Activated CD8-positive, alpha-beta T cell treated with anti-CD3 and anti-CD28 coated beads, Interleukin-2, amount 10 ng/mL, durations not matched to agents 7 days and 5 days (primary cell): ENCODE measurements at places on chromosomes 11 and 22. TPM values are rescaled to one million over a fixed set of nuclear protein-coding genes. Genes with fewer than 3 reads are reported as not detected.
A peak's percentile ranks its signal among the peaks of the same experiment; 100 is the strongest.

DNA sequence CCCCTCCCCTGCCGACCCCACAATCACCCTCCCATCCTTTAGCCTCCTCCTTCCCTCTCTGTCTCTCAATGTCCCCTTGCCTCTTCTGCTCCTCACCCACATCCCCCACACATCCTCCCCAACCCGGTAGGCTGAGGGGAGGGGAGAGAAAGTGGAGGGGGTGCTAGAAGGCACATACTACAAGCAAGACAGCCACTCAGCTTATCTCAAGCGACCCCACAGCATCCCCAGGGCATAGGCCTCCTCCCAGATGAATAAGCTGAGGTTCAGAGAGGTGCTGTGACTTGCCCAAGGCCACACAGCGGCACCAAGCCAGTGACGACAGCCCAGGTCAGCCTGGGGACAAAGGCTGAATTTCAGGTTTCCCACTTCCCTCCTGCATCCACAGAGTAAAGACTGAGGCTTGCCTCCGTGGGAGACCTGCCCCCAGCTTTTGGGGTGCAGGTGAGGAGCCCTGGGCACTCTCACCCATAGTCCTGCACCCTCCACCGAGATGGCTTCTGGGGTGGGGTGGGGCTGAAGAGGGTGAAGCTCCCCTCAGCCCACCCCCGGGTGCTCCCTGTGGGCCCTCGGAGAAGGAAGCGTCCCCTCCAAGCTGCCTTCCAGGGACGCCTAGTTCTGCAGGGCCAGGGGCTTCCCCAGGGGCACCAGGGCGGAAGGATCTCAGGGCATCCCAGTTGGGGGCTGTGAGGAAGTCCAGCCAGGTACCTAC, 511 bp downstream of the RAC2 start:
- peak overlapping the region; percentile 99 for H3K4me3 ChIP-seq
- peaks cover 52% of the 10 kb centered on the region for H3K4me1 ChIP-seq
- peaks cover 55% of the 10 kb centered on the region for H3K36me3 ChIP-seq
- no peaks in the 10 kb centered on the region for H3K27me3 ChIP-seq
- peak overlapping the region; percentile 99 for H3K27ac ChIP-seq
- peak; percentile 56 for DNase-seq

GRCh38 chr22:21865041-21865440, 2.4 kb downstream of the MAPK1 start:
- no peak for DNase-seq
- peaks cover 60% of the 10 kb centered on the region for H3K4me1 ChIP-seq
- H3K4me3 ChIP-seq: peak overlapping the region; percentile 49
- peaks cover 33% of the 10 kb centered on the region for H3K36me3 ChIP-seq
- no peak overlapping the region for H3K27ac ChIP-seq

GRCh38 chr22:23790819-23791737, 4.3 kb downstream of the SMARCB1 start:
- H3K27me3 ChIP-seq: no peaks in the 10 kb centered on the region
- no peak overlapping the region for H3K27ac ChIP-seq
- peaks cover 48% of the 10 kb centered on the region for H3K4me1 ChIP-seq
- no peak overlapping the region for H3K4me3 ChIP-seq

DNA sequence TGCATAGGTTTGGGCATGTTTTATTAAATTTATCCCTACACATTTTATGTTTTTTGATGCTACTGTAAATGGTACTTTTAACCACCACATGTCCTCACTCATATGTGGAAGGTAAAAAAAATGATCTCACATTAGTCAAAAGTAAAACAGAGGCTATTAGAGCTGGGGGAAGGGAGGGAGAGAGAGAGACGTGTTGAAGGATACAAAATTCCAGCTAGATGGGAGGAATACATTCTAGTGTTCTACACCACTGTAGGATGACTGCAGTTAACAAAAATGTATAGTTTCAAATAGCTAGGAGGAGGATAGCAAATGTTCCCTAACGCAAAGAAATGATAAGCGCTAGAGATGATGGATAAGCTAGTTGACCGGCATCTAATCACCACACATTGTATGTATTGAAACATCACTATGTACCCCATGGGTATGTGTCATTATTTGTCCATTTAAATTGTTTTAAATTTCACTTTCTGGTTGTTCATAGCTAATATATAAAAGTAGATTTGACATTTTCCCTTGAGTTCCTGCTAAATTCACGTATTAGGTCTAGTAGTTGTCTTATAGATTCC, 9.9 kb upstream of the GNB1L start:
- H3K4me1 ChIP-seq: no peaks in the 10 kb centered on the region
- no peaks in the 10 kb centered on the region for H3K36me3 ChIP-seq
- H3K4me3 ChIP-seq: no peak overlapping the region
- DNase-seq: no peak
- H3K27me3 ChIP-seq: no peaks in the 10 kb centered on the region

DNA sequence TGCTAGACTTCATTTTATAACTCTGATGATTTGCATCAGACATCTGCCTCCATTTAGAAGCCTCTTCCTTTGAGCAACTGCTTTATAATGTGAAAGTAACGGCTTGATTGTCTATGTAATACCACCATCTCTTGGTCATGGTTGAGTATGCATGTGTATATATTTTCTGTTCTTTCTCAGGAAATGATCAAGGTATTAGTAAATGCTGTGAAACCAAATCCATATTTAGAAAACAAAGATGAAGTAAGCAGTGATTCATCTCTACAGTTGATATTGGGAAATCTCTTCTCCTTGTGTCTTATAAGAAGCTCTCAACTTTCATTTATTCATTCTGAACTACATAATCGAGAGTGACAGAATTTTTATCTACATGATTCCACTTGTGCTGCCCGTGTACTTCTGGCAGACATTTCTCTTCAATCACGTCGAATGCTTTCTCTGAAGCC, 104.6 kb upstream of the ANO3 start:
- no peaks in the 10 kb centered on the region for H3K27me3 ChIP-seq
- H3K4me1 ChIP-seq: no peaks in the 10 kb centered on the region
- no peaks in the 10 kb centered on the region for H3K36me3 ChIP-seq
- no peak overlapping the region for H3K4me3 ChIP-seq

DNA sequence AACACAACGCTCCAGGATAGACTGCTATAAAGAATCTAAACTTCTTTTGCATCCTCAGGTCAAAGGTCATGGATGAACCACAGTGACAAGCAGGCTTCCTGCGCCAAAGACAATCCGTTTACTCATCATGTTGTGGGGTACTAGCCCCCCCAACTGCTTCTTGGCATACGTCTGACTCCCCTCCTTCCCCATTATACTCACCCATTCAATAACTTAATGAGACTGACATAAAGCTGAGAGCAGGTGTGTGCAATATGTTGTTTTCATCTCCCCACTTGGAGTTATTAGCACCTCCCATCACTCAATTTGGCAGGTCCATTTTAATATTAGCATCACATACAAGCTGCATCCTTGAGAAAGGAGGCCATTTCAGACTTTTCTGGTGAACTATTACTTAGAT, 157.1 kb downstream of the CADM1 start:
- H3K4me3 ChIP-seq: no peak overlapping the region
- no peaks in the 10 kb centered on the region for H3K36me3 ChIP-seq
- no peaks in the 10 kb centered on the region for H3K4me1 ChIP-seq
- no peak overlapping the region for H3K27ac ChIP-seq
- no peak for DNase-seq

DNA sequence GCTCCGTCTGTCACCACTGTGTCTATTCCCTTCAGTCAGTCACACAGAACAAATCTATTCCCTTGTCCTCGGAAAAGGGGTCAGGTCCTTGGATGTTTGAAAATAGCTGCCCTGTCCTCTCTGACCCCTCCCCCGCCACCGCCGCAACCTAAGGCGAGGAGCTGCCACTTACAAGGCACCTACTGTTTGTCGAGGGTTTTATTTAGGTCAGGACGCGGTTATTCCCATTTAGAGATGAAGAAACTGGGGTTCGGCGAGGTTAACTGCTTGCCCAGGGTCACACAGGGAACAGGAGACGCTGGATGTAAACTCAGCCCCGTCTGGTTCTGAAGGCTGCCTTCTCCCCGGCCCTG, 1468.1 kb downstream of the BRD1 start:
- H3K36me3 ChIP-seq: no peaks in the 10 kb centered on the region
- no peaks in the 10 kb centered on the region for H3K4me1 ChIP-seq
- no peaks in the 10 kb centered on the region for H3K27me3 ChIP-seq
- no peak overlapping the region for H3K27ac ChIP-seq
- H3K4me3 ChIP-seq: no peak overlapping the region

- H3K27me3 ChIP-seq: peaks cover 2% of the 10 kb centered on the region
- peaks cover 3% of the 10 kb centered on the region for H3K36me3 ChIP-seq
- no peak overlapping the region for H3K4me3 ChIP-seq
- DNase-seq: no peak
These were observed 5.6 kb upstream of the USP28 start for GRCh38 chr11:113880971-113881370.

- no peak for DNase-seq
- peaks cover 8% of the 10 kb centered on the region for H3K4me1 ChIP-seq
These were observed 83.8 kb upstream of the BID start for GRCh38 chr22:17858033-17858432.

DNA sequence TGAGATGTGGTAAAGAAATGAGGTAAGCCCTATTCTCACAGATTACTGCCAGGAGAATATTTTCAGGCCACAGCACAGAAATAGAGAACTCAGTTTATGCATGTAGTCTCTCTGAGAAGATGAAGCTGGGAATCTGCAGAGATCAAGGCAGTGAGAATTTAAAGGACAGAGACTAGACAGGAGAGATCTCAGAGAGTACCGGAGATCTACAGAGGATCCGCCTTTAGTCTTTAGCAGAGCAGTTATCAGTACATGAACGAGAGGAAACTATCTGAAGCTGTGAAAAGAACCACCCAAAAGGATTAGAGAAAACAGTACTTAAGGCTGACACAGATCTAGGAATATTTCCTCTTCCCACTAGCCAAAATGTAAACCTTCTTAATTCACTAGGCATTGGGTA, 101.5 kb downstream of the DLG2 start:
- H3K36me3 ChIP-seq: no peaks in the 10 kb centered on the region
- no peak overlapping the region for H3K27ac ChIP-seq
- H3K27me3 ChIP-seq: no peaks in the 10 kb centered on the region
- DNase-seq: no peak
- H3K4me1 ChIP-seq: no peaks in the 10 kb centered on the region

GRCh38 chr11:27120211-27120610, 79.6 kb downstream of the BBOX1 start:
- no peak overlapping the region for H3K27ac ChIP-seq
- H3K36me3 ChIP-seq: no peaks in the 10 kb centered on the region
- no peak for DNase-seq
- no peak overlapping the region for H3K4me3 ChIP-seq
- no peaks in the 10 kb centered on the region for H3K4me1 ChIP-seq
- no peaks in the 10 kb centered on the region for H3K27me3 ChIP-seq

DNA sequence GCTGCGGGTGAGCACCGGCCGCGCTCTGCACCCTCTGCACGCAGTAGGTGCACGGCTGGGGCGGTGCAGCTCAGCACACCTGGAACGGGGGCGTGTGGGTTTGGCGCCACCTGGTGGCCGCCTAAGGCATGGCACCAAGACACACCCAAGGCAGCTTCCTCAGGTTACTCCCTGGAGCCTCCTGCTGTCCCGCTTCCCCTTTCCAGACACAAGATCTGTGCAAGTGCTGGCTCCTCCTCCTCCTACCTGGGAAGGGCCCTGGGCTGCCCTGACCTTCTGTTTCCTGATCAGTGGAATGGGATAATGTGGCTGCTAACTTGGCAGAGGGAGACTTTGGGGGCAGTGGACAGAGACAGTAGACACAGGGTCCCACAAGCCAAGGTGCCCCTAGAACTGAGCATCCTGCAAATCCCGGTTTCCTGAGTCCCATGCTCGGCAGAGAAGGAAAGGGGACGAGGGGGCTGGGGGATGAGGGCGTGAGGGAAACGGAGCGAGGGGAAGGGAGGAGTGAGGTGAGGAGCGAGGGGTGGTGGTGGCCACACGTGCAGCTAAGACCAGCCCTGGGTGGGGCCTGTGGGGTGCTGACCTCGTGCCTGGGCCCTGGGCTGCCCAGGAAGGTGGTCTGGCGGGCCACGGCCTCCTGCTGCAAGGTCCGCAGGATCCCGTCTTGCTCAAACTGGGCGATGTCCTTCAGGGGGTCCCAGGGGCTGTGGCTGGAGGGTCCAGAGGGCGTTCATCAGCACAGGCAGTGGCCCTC, 34.8 kb upstream of the CARS1 start:
- peak; percentile 80 for DNase-seq
- peaks cover 12% of the 10 kb centered on the region for H3K4me1 ChIP-seq
- peak overlapping the region; percentile 57 for H3K27ac ChIP-seq
- no peak overlapping the region for H3K4me3 ChIP-seq

DNA sequence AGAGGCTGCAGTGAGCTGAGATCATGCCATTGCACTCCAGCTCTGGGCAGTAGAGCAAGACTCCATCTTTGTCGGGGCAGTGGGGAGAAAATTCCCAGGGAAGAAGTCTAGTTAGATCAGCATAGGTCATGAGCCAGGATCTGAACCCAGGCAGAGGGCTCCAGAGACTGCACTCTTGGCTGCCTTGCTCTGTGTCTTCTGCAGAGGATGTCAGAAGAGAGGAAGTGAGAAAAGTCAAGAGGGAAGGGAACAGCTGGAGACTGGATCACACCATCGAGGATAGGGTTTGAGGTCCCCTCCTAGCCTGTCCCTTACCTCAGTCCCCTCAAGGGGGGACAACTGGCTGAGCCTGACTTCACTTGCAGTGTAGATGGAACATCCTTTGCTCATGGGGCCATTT, 5.8 kb downstream of the MYOD1 start:
- H3K4me3 ChIP-seq: no peak overlapping the region
- H3K4me1 ChIP-seq: no peaks in the 10 kb centered on the region
- no peaks in the 10 kb centered on the region for H3K36me3 ChIP-seq

DNA sequence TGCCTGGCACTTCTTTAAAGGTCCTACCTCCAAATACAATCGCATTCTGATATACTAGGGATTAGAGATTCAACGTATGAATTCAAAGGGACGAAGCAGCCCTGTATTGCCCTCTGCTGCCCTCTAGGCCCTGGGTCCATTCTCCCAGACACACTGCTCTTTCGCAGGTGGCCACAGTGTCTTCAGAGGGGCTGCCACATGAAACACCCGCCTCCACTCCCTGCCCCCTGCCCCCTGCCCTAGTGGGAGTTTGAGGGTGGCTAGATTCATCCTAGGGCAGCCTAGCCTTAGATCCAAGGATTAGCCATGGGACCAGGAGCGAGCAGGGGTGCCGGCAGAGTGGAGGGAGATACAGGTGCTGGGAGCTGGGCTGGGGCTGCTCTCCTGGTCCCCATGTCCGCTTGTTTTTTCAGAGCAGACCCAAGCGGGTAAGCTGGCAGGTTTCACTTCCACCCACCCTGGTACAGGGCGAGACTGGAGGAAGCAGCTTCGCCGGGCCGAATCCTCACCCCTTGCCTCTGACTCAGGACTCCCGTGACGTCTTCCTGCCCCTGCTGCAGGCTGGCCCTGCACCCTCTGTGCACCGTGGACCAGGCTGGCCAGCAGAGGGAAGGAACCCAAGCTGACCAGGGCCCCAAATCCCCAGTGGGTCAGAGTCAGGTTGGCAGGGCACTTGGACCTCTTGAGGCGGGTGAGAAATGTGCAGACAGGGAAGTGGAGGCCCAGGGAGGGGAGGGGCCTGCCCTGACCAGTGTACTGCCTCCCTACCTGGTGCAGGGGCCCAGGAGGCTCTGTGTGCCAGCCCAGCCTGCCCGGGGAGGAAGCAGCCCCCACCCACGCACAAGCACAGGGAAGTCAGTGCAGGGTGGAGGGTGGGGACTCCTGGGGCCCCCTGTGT, 28.4 kb upstream of the HMOX1 start:
- peaks cover 28% of the 10 kb centered on the region for H3K4me1 ChIP-seq
- H3K4me3 ChIP-seq: no peak overlapping the region
- peak overlapping the region; percentile 81 for H3K27ac ChIP-seq
- H3K27me3 ChIP-seq: peaks cover 6% of the 10 kb centered on the region
- DNase-seq: peak; percentile 61

Gene NOX4
- total RNA-seq: not detected

Gene MS4A3
- total RNA-seq: not detected

Gene RASGRP2
- total RNA-seq: 101 TPM

Gene APOL6
- total RNA-seq: 62.3 TPM

Gene SLC25A45
- 24.5 TPM for total RNA-seq
